ENCODE measurements at places on chromosomes 2 and 18.

DNA sequence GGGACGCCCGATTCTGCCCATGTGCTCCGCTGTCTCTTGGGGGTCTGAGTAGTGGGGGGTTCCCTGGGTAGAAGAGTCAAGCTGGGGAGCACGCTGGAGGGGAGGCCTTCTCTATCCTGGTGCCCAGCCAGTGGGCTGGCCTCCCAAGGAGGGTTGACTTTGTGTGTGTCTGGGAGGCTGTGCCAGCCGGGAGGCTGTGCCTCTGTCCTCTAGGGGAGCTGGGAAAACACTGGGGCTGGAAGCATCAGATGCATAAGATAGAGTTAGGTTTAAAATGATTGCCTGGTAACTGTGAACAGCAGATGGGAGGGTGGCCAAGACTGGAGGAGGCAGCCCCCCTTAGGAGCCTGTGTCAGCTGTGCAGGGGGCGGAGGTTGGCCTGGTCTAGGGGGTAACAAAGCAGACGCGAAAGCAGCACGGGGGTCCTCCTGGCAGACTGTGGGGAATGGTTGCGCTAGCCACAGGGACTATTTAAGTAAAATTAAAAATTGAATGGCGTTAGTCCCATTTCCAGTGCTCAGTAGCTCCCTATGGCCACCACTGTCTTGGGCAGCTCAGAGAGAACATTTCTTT, 1.3 kb downstream of the ING5 start:
- no peak for DNase-seq

- no peak for DNase-seq
Measured at GRCh38 chr2:43038696-43039094, 187.7 kb downstream of the ZFP36L2 start.

DNA sequence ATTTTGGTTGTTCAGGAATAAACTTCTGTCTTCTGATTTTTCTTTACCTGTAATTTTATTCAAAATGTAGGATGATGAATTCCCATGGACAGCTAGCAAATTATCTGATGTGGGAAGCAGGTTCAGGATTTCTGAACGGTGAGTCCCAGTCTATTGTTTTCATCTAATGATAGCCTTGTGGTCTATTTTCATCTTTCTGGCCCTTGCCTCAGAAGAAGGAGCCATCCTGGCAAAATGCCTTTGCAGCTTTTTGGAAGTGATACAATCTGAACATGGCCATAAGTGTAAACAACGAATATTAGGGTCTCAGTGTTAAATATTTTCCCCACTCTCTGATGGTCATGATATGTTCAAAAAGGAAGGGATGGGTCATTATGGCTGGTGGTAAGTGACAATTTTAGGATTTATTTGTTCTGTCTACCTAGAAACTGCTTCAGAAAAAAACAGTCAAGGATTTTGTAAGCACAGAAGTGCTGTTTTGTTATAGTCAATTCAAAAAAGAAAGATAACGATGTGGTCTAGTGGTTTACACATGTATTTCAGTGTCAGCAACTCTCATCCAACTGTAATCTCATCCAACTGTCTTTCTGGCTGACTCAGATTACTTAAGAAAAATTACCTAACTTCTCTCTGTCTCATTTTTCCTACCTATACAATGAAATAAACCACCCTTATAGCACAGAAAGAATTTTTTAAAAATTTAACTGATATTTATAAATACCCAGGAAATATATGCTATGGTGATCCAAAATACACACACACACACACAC, 272.6 kb upstream of the ERBB4 start:
- no peak for DNase-seq

DNA sequence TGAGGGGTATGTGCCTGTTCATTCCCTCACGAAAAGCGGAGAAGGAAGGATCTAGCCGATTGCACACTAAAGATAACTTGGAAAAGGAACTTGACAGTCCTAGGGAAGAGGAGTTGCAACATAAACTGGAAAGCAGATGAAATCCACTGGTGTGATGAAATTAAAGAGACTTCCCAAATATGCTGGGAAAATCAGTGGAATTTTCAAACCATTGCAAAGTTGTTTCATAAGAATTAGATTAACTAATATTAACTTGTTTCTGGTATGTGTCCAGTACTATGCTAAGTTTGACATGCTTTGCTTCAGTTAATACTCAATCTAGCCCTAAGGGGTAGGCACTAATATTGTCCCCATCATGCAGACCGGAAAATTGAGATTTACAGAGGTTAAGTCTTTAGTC, 222.7 kb downstream of the IKZF2 start:
- no peak for DNase-seq

DNA sequence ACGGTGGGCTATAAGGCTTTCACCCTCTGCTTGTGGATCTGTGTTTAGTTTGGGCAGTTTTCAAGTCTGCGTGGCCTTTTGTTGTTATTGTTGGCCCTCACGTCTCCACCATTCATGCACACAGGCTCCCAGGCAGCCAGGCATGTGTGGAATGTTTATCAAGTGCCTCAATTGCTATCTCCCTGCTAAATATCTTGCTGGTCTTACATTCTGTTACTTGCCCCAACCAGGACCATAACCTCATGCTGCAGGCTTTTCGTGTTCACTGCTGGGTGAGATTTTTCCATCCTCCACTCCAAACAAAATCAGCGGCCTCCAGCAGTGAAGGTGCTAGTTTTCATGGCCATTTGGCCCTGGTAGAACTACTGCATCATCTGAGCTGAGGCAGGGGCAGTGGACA, 63.0 kb upstream of the DSC1 start:
- no peak for DNase-seq

DNA sequence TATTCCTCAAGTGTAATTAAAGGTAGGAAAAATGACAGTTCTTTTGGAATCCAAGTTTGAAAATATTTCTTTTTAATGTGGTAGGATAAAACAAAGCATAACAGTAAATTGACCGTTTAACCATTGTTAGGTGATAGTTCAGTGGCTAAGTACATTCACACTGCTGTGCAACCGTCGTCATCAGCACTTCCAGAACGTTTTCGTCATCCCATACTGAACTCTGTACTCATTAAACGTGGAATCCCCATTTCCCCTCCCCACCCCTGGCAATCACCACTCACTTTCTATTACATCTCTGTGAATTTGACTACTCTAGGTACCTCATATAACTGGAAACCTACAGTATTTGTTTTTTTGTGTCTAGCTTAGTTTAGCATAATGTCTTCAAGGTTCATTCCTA, 32.9 kb upstream of the FZD5 start:
- DNase-seq, result no peak

DNA sequence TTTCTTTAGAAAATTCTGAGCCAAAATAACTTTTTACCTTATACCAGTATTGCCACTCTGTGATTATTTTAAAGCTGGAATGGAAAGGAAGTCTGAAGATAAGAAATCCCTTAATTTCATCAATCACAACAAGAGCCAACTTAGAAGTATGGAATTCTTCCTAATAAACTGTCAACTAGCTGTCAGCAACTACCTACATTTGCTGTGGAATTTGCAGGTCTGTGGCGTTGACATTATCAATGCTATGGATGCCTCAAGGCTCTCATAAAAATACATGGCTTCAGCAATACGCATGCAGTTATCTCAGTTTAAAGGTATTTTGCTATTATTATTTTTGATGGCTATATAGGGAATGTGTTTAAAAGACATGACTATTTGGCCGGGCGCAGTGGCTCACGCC, 108.5 kb downstream of the ABCA12 start:
- DNase-seq, result no peak

Measured in WERI-Rb-1 (cell line).